ENCODE measurements at places on chromosomes 7 and 10.

GRCh38 chr7:134546955-134547354, 2.0 kb upstream of the AKR1B15 start:
- no peak for DNase-seq

- DNase-seq = no peak
Observed at GRCh38 chr7:98911916-98912315, 33.6 kb downstream of the TRRAP start.

GRCh38 chr10:128018236-128018635, 108.0 kb downstream of the MKI67 start:
- no peak for DNase-seq

DNA sequence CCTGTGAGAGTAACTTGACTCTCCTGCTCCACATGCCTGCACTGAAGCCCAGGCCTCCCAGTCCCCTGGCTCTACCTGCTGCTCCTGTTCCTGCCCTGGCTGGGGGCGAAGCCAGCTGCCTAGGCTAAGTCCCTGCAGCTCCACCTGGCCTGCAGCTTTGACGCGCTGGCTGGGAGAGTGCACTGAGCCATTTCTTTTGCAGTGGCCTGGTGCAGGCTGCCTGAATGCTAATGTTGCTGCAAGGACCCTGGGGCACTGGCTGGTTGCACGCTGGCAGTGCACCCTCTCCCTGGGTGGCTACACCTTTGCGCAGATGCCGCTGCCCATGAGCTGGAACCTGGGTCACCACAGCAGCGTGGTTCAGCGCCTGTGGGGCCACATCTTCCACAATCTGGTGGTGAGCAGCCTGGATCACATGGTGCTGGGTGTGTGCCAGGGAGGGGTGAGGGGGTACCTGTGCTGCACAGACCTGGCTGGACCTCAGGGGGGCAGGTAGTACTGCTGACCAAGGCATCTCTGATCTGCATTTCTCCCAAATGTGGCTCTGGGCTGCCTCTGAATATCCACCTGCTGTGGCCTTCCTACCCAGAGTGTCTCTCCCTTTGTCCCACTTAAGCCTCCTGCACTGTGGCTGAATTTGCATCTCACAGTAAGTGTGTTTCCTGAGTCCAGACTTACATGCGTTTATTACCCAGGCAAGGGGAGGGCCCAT, 20.0 kb downstream of the IMPDH1 start:
- no peak for DNase-seq

DNA sequence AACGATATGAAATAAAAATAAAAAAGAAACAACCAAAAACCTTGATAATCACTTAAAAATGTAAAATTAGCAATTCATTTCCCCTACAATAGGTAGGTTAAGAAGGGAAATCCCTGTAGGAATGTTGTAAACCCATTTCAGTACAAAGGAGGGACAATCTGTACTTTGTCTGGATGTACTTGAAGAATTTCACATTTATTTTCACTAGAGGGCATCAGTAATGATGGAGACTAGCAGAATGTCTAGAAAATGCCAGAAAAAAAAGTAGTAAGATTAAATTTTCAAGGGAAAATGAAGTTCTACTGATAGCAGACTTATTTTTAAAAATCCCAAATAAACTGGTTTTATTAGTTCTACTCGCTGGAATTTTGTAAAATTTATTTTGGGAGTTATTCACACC, 209.0 kb upstream of the FZD1 start:
- DNase-seq = no peak

DNA sequence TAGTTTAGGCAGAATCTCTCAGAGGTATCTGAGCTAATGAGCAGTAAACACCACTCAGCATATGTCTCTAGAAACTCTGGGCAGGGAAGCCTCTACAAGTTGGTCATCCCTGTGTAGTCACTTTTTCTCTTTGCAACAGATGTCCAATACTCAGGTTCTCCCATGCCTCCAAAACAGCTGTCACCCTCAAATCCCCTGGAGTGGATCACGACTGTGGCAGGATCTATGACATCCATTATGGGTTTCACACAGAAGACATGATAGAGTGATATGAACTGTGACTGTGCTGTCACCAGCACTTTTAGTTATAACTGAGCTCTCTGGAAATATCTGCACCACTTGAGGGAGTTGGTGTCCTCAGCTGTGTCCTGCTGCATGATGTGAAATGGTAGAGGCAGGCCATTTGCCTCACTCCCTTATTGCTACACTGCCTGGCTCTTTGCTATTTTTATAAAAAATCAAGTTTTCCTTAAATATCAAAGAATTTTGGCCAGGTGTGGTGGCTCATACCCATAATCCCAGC, 24.1 kb upstream of the ZNRF2 start:
- DNase-seq = no peak

DNA sequence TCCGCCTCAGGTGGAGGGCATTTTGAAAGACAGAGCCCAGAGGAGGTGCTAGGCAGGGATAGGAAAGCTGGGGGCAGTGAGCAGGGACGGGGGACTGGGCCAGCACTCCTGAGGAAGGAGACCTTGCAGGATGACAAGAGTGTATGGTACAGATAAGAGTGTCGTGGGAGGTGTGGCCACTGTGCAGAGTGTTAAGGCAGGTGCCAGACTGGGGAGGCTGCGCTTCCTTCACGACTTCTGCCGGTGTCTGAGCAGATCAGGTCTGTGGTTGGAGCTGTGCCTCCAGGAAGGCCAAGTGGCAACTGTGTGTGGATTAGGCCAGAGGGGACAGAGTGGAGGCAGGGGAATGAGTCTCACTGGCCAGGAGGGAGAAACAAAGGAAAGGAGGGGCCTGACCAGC, 161.7 kb downstream of the HIBADH start:
- no peak for DNase-seq

GRCh38 chr7:50562136-50562535, 3.1 kb downstream of the DDC start:
- no peak for DNase-seq

DNA sequence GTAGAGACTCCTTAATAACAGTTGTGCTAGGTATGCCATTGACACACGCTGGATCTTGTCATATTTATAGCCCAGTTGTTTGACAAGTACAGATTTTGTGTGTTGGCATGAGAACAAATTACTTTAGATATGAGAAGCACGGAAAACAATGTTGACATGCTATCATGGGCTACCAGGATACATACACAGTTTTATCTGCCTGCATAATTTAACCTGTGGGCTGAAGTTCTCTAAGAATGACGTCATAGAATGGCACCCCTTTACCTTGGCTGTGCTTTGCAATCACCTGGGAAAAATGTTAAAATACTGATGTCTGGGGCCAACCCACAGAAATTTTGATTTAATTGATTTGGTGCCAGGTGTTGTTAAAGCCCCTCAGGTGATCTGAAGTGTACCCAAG, 2.8 kb downstream of the PLA2G12B start:
- DNase-seq = no peak

- no peak for DNase-seq
Observed at GRCh38 chr7:7944619-7945282, 23.8 kb upstream of the GLCCI1 start.

DNA sequence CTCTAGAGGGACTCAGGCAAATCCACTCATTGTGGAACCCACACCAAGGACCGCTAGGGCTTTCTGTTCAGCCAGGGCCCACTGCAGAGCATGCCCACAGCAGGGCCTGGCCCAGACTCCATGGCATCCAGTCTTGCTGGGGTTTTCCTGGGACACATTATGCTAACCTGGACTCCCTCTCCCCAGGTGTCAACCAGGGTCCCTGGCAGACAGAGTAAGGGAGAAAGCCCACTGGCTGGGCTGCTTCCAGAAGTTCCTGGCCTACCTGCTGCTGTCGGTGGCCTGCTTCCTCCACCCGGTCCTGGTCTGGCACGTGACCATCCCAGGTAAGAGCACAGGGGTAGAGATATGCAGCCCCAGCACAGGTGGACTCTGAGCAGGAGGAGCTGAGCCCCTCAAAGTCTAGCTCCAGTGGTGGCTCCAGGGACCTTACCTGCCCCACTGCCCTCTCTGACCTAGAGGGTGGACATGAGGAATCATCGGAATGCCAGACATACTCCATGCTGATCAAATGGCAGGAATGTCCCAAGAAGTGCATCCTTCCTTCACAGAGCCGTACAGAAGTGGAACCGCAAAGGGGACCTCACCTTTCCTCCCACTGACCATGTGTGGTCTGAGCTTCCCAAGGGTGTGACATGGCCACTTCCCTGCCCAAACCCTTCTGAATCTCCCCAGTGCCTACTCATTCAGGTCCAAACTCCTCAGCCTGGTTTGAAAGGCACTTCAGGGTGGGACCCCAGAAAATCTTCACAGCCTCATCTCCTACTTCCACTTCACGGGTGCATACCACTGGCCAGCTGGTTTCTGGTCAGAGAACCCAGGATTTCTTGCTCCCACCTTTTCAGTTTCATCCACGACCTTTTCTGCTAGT, 22.5 kb downstream of the TMEM72 start:
- DNase-seq = no peak

DNA sequence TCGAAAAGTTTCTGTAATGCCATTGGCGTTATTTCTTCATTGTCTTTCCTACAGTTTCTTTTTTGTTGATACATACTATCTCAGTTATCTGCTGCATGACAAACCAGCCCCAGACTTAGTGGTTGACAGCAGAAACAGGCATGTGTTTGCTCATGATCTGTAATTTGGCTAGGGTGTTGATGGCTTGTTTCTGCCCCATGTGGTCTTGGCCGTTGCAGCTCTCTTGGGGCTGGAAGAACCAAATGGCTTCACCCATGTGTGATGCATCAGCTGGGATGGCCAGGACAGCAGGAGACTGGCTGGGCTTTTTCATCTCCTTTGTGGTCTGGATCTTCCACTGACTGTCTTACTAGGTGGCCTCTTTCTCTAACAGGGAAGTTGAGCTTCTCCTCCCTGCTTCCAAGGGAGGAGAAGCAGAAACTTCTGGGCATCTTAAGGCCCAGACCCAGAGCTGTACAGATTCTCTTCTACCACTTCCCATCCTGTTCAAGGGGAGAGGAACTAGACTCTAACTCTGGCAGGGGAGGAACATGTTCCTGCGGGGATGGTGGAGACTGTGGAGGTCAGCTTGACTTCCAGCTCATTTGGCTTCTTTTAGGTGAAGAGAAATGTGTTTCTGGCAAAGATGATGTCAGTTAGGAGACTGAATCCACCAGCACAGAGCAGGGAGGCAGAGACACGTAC, 89.3 kb downstream of the FANK1 start:
- DNase-seq = no peak

DNA sequence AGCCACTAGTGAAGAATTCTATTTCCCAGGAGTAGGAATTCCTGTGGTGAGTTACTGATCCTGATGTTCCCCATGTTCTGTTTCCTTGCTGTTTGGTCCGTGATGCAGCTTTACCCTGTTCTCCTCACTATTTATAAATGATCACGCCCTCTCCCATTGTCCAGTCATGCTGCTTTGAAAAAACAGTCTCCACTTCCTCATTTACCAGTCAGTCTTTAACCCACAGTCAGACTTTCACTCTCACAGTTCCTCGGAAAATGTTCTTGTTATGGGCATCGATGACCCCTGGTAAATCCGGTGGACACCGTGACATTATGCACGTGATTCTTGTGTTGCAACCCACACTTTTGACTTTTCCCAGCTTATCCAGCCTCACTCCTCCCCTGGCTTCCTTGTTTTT, 14.4 kb downstream of the SCIN start:
- no peak for DNase-seq

- DNase-seq = no peak
Observed at GRCh38 chr7:135877805-135878204, 99.4 kb downstream of the MTPN start.

DNA sequence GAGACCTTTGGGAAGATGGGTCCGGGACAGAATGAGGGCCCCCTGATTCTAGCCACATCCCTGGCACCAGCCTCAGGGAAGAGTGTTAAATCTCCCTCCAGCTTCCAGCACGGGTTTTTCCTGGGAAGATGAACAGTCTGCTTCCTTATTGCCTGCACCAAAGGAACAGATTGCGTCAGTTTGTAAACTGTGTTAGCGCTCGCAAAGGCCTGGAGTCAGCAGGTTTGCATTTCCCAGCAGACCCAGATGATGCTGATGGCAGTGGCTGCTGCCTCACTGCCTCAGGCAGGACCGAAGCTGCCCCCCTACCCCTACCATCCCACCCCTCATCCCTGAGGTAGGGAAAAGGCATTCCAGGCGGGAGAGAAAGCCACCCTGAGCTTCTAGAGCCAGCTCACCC, 34.6 kb upstream of the LRRC4 start:
- no peak for DNase-seq

GRCh38 chr7:41107938-41108448, 594.9 kb downstream of the INHBA start:
- DNase-seq = no peak

DNA sequence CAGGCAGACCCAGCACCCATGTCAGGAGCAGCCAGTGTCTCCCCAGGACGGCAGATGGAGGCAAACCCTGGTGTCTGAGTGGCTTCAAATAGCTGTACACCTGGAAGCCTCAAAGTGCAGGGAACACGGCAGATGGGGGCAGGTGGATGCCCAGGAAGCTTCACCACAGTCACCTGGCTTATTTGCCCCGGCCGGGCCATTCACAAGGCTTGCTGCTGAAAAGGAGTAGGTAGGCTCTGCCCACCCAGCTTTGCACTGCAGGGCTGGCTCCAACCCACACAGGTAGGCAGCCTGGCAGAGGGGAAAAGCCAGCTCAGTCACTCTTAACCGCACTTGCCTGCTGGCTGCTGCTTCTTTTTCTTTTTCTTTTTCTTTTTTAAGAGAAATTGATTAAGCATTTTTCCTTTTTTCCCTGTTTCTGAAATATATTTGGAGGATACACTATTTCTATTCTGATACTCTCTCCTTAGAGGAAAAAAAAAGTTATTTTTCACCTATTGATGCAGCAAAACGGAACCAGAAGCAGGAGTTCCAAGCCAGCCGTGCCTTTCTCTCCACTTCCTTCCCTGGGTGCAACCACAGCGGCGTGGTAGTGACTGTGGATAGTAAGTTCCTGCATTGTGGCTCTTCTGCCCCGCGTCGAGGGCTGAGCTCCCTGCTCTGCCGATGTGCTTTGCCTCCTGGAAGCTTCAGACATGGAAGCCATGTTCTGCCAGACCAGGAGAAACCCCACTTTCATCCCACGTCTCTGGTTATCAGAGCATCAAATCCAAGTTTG, 118.3 kb downstream of the KLF6 start:
- no peak for DNase-seq

DNA sequence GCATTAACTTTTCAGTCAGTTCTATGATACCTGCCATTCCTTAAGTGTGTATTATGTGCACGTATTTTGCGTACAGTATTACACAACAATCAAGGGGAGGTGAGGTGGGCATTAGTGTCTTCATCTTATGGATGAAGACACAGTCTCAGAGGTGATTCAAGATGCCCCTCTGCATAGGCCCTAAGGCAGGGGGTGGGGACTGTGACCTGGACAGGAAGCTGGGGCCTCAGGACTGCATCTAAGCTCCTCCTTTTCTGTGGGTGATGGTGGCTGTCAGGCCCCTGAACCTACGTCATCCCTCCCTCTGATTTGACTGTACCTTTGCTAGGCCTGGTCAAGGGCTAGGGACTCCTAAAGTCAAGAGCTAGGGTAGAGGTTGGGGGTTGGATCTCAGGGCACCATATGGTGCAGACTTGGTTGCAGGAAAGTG, 38.9 kb downstream of the HK1 start:
- no peak for DNase-seq

DNA sequence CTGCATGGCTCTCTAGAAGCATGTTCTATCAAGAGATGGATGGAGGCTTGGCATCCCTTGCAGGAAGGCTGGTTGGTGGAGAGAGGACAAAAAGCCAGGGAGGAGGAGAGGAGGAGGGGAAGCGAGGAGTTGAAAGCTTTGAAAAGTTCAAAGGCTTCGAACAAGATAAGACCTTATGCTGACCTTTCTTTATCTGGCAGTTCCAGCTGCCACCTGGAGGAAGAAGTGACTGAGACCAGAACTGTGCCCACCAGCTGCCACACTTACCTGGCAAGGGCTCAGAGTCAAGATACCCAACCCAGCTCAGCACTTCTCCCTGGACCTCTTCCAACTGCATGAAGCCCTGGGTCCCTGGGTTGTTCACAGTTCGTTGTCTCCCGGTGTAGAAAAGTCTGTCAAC, 14.8 kb downstream of the CCL24 start:
- no peak for DNase-seq

GRCh38 chr10:89062861-89063260, 72.3 kb downstream of the FAS start:
- DNase-seq = no peak

All from cortex of kidney (tissue), 1 donor.